ENCODE measurements at places on chromosomes 16 and 17. TPM values are rescaled to one million over a fixed set of nuclear protein-coding genes. Genes with fewer than 3 reads are reported as not detected.

- H3K4me3 ChIP-seq = no peak overlapping the region
- no peak for DNase-seq
- H3K27ac ChIP-seq = no peak overlapping the region
Measured at GRCh38 chr16:58853854-58854791, 120.0 kb upstream of the GOT2 start.

GRCh38 chr17:46881015-46881414, 29.6 kb downstream of the WNT9B start:
- DNase-seq = no peak
- H3K27ac ChIP-seq = no peak overlapping the region
- H3K4me3 ChIP-seq = no peak overlapping the region
- peaks cover 4% of the 10 kb centered on the region for H3K27me3 ChIP-seq

DNA sequence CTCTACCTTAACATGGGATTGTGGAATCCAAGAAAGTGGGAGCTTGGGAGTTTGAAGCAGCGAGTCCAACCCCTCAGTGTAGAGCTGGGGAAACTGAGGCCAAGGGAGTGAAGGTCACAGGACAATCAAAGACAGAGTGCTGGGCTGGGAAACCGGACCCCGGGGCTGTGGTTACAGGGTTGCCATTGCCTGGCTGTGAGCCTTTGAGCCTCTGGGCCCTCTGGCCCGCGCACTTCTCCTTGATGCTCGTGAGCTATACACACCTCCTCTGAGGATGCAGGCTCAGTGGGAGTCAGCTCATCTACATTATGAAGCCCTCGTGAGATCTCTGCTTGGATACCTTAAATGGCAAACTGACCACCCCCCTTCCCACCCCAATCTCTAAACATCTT, 2.1 kb downstream of the ABCC3 start:
- no peaks in the 10 kb centered on the region for H3K4me1 ChIP-seq
- H3K4me3 ChIP-seq = no peak overlapping the region
- H3K27me3 ChIP-seq = peaks cover 67% of the 10 kb centered on the region
- H3K36me3 ChIP-seq = no peaks in the 10 kb centered on the region
- DNase-seq = no peak

DNA sequence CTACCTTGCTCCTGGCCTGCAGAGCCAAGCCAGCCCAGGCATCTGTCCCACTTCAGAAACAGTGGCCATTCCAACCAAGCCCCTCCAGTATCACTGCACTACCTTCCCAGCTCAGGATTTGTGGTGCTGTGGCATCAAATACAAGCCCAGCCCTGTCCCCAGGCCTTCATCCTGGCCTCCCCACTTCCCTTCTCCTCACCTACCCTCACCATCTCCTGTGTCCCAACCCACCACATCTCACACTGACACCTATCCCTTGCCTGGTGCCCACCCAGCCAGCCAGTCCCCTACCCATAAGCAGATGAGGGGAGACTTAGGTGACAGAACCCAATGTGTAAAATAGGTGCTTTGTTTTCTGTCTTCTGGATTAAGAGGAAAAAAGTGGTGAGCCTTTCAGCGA, 66.0 kb upstream of the CDH5 start:
- H3K36me3 ChIP-seq = no peaks in the 10 kb centered on the region
- H3K4me3 ChIP-seq = no peak overlapping the region
- no peak overlapping the region for H3K27ac ChIP-seq
- no peaks in the 10 kb centered on the region for H3K4me1 ChIP-seq
- no peaks in the 10 kb centered on the region for H3K27me3 ChIP-seq

- no peaks in the 10 kb centered on the region for H3K27me3 ChIP-seq
- no peak overlapping the region for H3K4me3 ChIP-seq
- H3K4me1 ChIP-seq = no peaks in the 10 kb centered on the region
- DNase-seq = peak; percentile 57
- H3K27ac ChIP-seq = no peak overlapping the region
Measured at GRCh38 chr16:83312015-83312717, 495.6 kb upstream of the HSBP1 start.

- DNase-seq = peak; percentile 16
- H3K4me3 ChIP-seq = no peak overlapping the region
- peaks cover 6% of the 10 kb centered on the region for H3K27me3 ChIP-seq
- H3K4me1 ChIP-seq = no peaks in the 10 kb centered on the region
Measured at GRCh38 chr17:15377616-15378015, 36.2 kb upstream of the TEKT3 start.

- H3K4me3 ChIP-seq = no peak overlapping the region
- no peaks in the 10 kb centered on the region for H3K27me3 ChIP-seq
- no peaks in the 10 kb centered on the region for H3K36me3 ChIP-seq
- no peaks in the 10 kb centered on the region for H3K4me1 ChIP-seq
- H3K27ac ChIP-seq = no peak overlapping the region
- DNase-seq = peak; percentile 35
Measured at GRCh38 chr17:6355196-6355595, 79.7 kb downstream of the AIPL1 start.

ACE gene
- 9.7 TPM for total RNA-seq

RAMP2 gene
- total RNA-seq = 5.1 TPM

SDR42E1 gene
- not detected for total RNA-seq

SMIM36 gene
- not detected for total RNA-seq

Measured in endodermal cell (in vitro differentiated cells).